CD4-positive, alpha-beta T cell treated with Interleukin-17A for 4 hours (primary cell): ENCODE measurements at places on chromosomes 7 and 10.

DNA sequence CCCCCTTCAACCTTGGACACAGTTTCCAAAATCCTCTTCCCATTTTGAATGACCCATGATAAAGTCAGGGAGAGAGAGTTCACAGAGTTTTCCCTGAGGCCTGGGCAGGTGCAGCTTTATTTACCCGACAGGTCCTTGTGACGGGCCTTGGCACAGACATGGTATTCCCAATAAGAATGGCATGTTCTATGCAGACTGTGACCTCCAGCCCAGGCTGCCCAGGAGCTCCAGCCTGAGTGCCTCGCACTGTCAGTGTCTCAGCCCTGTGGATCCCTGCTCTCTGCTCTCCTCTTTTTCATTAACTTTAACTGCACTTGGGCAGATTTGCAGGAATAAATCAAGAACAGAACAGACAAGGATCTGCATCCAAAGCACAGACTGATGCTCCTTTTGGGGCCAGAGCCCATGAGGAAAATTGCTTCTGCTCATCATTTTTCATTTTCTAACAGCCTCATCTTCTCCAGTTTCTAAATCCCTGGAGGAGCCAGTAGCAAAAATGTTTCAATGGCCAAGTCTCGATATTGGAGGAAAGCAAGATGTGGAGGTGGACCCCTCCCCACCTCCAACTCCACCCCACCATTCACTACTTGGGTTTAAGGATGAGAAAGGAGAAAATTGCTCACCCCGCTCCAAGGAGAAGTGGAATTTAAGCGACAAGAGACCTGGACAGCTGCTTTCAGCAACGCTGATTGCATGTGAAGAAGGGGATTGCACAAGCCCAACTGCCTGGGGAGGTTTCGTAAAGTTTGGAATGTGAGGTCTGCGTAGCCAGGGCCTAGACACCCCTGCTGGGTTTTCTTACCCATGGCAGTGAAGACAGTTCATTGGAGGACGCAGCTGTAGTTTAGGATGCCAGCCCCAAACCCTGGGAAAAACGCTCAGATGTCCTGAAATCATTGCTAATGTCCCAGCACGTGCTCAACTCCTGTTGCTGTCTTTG, 225.9 kb downstream of the WDR11 start:
- no peak for DNase-seq

DNA sequence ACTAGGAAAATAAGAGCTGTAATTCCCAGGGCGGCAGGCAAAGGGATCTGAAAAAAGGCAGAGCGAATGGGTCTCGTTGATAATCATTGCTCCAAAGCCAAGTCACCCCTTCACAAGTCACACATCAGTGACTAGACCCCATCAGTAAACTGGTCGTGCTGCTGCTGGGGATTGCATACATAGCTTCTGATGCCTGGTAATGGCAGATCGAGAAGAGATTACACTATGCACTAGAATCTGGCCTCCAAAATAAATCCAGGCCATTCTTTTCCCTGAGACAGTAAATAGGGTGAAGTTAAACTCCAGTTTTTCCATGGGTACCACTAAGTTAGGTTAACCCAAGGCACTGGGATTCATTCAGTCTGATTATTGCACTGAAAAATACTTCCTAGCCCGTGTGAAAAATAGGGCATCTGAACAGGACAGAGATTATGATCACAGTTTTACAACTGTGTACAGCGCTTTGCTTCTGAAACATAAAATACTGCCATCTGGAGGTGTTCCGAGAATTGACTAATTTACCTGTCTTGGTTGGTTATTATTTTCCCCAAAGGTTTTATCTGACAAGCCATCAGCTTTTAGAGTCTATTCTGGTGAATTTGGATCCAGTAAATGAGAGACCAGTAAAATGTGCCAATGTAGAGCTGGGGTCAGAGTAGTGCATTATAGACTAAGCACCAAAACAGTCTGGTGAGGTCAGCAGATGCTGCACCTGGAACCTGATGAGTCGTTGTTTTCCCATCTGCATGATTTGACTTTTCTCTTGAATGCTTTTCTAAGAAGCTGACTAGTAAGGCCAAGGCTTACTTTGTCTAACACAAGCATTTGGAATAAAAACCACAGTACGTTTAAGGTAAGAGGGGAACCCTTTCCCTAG, 82.9 kb upstream of the AFAP1L2 start:
- no peak for DNase-seq

GRCh38 chr7:28246921-28247461, 66.4 kb upstream of the JAZF1 start:
- no peak for DNase-seq

GRCh38 chr10:126504063-126504760, 115.9 kb upstream of the ADAM12 start:
- no peak for DNase-seq

DNA sequence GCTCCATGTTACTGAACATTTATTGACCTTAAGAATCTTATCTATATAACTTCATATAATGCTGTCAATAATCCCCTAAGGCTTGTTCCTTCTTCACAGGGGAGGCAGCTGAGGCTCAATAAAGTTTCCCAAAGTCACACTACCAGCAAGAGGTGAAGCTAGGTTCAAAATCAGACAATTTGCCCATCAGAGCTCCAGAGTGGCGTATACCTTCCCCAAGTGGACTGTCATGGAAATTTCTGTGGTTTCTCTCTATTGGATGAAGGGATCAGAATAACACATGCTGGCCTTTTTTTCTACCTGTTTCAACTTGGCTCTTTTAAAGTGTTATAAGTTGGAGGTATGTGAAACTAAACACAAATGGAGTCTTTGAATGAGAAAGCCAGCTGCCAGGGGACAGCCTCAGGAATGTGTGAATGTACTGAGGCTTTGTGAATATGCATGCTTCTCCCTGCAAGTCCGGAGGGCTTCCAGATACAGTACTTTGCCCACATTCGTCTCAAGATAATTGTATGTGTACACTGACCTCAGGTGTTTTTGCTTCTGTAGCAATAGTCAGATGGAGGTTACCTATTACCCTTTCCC, 656.3 kb upstream of the CELF2 start:
- no peak for DNase-seq

- DNase-seq: no peak
Observed at GRCh38 chr10:71191551-71192076, 20.8 kb upstream of the UNC5B start.

DNA sequence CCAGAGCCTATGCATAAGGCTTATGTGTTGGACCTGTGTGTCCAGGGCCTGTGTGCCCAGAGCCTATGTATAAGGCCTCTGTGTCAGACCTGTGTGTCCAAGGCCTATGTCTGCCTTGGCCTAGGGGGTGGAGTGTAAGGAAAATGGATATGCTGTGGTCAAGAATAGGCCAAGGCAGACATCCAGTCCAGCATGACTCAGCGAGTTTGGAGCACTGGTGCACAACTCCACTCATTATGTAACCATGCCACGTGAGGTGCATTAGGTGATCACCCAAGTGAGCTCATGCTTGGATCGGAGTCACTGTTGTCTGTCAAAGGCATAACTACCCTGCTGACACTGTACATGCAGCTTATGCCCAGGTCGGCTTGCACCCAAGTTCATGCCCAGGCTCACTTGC, 238.9 kb downstream of the CACNA2D1 start:
- no peak for DNase-seq

DNA sequence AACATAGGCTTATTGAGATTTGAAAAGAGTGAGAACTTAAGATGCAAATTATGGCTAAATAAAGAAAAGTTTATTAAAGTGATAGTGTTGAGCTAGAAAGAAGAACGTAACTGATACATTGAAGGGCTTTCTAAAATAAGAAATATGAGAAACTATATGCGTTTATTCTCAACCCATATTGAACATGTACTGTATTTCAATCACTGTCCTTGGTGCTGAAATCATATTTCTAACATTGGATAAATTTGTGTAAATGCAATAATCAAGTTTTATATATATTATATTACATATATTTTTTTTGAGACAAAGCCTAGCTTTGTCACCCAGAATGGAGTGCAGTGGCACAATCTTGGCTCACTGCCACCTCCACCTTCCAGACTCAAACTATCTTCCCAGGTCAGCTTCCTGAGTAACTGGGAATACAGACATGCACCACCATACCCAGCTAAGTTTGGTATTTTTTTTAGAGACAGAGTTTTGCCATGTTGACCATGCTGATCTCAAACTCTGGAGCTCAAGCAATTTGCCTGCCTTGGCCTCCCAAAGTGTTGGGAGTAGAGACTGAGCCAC, 1065.8 kb downstream of the REEP3 start:
- no peak for DNase-seq

DNA sequence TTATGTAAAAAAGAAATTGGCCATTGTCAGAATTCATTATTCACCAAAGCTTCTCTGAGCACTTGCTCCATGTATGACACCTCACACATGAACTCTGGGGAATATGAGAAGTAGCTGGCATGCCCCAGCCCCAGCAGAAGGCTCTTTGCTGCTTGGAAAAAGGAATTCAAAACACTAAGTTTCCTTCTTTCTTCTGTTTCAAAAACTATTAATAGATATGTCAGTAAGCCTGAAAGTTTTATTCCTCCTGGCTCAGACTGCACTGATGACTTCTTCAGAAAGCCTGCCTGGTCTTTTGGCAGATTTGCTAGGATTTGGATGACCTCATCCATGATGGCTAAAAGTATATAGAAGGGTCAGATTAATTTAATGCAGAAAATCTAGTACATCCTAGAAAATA, 511.0 kb downstream of the GFRA1 start:
- no peak for DNase-seq

GRCh38 chr10:28355376-28355775, 52.5 kb upstream of the MPP7 start:
- no peak for DNase-seq

- DNase-seq: no peak
Observed at GRCh38 chr7:107998660-107999480, 4.1 kb downstream of the LAMB1 start.

- no peak for DNase-seq
Observed at GRCh38 chr10:58400609-58401008, 15.4 kb downstream of the TFAM start.

DNA sequence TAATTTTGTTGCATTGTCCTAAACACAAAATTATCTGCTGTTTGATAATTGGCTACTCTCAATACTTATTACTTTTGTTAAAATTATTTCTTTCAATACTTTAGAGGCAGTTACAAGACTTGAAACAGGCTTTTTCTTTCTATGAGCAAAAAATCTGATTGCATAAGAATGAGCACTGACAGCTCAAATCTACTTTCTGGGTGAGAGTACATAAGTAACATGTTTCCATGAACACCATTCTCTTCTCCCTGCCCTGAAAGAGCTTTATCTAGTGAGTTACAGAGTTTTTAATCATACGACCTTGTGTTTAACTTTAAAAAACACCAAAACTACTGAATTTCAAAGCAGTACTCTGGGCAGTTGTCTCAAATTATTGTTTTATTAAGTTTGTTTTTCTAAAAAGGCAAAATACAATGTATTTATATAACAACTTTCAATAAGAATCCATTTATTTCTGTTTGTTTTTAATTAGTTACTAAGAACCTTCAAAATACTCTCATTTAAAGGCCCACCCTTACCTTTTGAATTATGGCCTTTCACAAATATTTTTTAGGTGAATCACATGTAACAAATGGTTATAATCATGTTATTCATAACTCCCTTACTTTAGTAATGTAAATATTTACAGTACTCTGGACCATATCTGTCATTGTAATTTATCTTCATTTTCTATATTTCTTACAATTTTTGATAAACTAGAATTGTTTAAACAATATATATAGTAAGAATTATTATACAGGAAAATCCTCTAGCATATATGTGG, 23.0 kb upstream of the TFAM start:
- no peak for DNase-seq

GRCh38 chr10:48490946-48491345, 113.9 kb downstream of the ARHGAP22 start:
- no peak for DNase-seq

DNA sequence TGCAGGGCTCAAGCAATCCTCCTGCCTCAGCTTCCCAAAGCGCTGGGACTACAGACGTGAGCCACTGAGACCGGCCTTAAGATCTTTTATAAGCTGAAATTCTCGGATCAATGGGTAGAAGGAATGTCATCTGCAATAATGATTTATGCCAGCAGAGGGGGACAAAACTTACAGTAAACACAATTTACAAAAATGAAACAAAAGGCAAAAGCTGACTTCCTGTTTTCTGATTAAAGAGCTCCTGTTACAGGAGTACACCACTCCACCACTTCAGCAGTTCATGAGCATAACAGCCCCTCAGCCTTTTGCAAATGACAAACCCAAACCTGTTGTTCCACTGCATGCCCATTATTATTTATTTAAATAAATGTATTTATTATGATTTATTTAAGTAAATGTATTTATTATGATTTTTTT, 88.5 kb upstream of the ATP6V0A4 start:
- DNase-seq: peak; percentile 69

GRCh38 chr10:7817984-7818294, 366 bp upstream of the TAF3 start:
- no peak for DNase-seq

DNA sequence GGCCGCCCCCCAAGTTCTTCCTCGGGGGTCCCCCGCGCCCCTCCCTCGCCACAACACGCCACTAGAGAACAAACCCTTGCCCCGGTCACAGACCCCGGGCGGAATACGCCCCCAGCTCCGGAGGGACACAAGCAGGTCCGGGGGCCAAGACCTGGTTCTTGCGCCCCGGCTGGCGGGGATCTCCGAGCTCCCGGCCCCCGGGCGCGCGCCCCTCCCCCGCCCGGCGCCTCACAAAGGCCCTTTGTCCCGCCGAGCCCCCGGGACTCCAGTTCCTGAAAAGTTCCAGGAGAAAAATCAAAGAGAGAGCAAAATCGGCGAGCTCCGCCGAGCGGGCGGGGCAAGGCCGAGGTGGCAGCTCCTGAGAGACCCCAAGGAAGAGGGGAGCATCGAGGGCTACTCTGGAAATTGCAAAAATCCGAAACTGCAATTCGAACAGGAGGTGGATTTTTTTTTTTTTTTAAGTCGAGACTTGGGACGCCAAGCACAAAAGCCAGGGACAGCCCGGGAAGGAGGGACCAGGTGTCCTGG, 4.0 kb downstream of the TNRC18 start:
- peak; percentile 3 for DNase-seq

DNA sequence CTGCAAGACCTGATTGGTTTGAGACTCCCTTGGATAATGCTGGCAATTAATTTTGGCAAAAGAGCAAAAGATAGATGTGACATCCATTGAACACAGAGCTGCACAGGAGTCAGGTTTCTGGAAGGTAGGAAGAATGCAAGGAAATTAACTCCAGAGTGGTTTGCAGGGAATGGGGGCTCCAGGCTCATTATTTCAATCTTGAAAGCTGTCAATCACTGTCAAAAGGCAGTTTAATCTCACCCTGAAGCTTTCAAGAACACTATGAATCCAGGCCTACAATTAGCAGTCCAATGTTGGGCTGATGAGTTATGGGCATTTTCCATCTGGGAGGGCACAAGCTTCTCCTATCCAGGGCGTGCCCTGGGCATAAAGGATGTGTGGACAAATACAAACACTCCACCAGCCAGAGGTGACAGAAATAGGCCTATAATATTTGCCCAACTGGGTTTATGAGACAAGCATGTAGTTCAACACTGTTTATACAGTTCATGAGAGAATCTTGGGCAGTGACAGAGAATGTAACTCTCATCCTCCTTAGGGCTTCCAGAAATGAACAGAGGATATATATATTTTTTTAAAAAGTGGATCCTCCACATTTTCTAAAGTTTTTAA, 80.5 kb downstream of the KCNMA1 start:
- DNase-seq: no peak
